ENCODE measurements at places on chromosomes 3 and 15.

- DNase-seq = no peak
These were observed 55.2 kb downstream of the HMG20A start for GRCh38 chr15:77475898-77476297.

- no peak for DNase-seq
These were observed 207.3 kb downstream of the NECTIN3 start for GRCh38 chr3:111278959-111279358.

- no peak for DNase-seq
These were observed 169.2 kb downstream of the ROBO1 start for GRCh38 chr3:79598594-79598993.

GRCh38 chr3:149839896-149840295, 26.9 kb downstream of the RNF13 start:
- DNase-seq = no peak

DNA sequence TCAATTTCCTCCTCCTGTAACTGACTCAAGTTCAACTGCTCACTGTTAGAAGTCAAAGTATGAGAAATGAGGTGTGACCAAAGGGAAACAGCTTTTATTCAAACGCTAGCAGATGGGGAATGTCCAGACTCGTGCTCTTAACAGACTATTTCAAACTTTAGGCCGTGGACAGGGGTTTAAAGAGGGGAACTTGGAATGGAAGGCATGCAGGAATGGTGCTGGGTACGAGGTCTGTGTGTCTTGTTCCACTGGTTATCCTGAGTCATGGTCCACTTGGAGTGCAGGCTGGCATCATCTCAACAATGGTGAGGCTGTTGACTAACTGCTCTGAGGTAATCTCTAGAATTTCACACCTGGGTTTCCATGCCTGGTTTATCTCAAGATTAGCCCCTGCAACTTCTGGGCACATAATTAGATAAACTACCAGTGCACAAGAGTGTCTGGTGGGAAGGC, 22.9 kb upstream of the DNAAF4 start:
- peak; percentile 48 for DNase-seq

DNA sequence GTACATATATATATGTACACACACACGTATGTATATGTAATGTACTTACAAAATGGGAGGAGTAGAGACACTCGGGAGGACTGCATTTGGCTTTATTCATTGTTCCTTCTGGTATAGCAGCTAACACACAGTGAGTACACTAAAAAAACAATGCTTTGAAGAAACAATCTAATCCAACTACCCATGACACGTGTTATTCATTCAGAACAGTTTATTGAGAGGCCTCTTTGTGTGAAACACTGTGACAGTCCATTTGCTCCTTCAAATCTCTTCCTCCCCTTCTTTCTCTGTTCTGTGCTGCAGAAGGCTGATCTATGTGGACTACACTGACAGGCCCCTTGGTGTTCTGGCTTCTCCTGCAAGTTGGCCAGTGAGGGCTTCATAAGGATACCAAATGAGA, 1075.9 kb upstream of the CFAP20DC start:
- no peak for DNase-seq

- DNase-seq = peak; percentile 59
These were observed 12.2 kb downstream of the NKIRAS1 start for GRCh38 chr3:23904545-23904944.
